D721Med (cell line): ENCODE measurements at places on chromosomes 2 and 18.

DNA sequence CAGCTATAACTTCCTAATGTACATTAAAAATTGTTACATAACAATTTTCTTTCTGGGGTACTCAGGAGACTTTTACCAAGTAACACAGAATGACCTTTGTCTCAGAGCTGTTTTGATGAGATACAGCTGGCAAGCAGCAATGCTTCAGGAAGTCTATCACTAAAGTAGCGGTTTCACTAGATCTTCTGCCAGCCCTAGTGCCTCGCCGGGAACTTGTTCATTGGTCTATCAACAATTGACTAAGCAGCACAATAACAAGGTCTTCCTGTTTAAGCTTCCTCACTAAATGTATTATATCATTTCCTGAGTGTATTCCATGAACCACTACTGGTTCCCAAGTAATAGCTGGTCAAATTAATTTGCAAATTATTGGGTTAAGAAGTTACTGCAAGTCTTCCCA, 69.2 kb downstream of the TRIP12 start:
- no peak for DNase-seq

DNA sequence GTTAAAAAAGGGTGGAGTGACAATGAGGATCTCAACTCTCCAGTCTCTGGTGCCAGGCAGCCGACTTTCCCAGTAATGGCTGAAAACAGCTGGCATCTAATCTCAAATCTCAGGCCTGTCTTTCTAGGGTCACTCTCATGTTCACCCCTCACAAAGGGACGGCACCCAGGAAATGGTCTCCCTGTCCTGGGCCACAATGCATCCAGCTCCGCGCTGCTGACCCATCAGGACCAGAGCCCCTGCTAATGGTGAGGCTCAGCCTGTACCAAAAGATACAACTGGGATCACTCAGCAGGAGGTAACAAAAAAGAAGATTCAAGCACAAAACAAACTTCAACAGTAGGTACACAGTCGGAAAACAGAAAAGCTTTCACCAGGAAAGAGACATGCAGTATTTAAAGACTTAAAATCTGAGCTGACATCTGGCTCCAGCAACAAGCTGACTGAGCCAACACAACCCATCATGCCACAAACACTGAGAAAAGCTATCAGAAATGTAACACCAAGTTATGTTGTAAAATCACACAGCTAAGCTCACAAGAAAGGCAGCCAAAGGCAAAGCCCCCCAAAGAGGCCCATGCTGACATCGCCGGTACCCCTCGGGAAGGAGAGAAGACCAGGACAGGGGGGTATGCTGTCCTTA, 13.6 kb upstream of the KIDINS220 start:
- no peak for DNase-seq

GRCh38 chr2:221673248-221673647, 101.1 kb upstream of the EPHA4 start:
- DNase-seq: no peak

GRCh38 chr2:237723602-237724001, 75.0 kb upstream of the RBM44 start:
- DNase-seq: peak; percentile 43

DNA sequence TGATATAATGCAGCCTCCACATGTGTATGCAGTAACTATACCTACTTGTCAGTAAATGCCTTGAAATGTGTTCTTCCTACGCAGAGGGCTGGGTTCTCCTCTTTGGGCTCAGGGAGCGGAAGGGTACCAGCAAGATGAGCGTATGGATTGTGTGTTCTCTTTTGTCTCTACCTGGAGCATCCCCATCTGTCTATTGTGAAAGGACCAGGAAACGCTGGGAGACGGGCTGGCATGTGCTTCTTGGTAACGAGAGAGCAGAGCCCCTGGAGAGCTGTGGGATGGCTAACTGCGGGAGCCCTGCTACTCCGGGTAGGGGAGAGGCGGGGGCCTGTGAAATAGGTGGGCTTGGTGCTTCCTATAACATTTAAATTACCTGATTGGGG, 80.9 kb downstream of the BCL2 start:
- DNase-seq: no peak
